Fibroblast of skin of back (primary cell): ENCODE measurements at places on chromosomes 1 and 21.

DNA sequence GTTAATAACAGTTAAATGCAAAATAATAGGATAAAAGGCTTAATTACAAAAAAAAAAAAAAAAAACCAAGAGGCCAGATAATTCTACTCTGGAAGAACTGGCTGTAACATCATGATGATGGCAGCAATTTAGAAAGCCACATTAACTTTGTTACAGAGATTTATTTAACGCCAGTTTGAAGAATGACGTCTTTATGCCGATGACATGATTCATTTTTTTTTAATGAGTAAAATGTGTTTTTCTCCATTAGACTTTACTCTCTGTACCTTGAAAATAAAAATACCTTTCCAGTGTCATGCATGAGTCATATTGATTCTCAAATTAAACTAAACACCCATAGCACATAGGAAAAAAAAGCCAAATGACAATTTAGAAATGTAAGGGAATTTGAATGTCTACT, 226.1 kb downstream of the RGS7 start:
- DNase-seq: peak; percentile 9

GRCh38 chr1:59671066-59671952, 143.4 kb upstream of the HOOK1 start:
- no peak for DNase-seq

DNA sequence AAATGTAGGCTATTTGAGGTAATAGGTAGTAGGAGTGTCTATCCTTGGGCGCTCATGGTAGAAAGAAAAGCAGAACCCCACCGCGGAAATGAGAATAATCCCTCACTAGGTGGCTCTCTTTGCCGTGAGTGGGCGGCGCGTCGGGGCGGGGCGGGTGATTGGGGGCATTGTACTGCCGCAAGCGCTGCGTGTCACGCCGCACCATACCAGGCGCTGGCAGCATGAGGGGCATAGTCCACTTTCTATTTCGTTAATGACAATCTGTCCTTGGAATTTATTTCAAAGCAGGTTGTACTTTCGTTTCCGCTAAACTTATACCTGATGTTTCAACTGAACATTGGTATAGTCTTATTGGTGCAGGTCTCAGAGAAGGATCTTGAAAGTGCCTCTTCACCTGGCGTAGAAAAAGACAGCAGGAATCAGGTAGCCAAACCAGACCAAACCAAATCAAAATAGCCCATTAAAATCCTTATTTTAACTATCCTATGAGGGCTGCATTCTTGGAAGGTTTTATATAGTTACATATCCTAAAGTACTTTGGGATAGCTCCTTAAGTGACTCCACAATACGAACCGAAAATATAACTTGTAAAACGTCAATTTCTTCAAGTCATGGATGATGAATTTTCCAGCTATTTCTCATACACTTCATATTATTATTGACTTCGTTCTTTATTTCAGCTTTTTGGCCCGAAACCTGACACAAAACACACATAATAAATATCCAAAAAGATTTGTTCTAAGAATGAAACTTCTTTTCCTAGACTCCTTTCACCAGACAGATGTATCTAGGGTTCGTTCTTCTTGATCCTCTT, 1.9 kb upstream of the SMG7 start:
- DNase-seq: peak; percentile 77

DNA sequence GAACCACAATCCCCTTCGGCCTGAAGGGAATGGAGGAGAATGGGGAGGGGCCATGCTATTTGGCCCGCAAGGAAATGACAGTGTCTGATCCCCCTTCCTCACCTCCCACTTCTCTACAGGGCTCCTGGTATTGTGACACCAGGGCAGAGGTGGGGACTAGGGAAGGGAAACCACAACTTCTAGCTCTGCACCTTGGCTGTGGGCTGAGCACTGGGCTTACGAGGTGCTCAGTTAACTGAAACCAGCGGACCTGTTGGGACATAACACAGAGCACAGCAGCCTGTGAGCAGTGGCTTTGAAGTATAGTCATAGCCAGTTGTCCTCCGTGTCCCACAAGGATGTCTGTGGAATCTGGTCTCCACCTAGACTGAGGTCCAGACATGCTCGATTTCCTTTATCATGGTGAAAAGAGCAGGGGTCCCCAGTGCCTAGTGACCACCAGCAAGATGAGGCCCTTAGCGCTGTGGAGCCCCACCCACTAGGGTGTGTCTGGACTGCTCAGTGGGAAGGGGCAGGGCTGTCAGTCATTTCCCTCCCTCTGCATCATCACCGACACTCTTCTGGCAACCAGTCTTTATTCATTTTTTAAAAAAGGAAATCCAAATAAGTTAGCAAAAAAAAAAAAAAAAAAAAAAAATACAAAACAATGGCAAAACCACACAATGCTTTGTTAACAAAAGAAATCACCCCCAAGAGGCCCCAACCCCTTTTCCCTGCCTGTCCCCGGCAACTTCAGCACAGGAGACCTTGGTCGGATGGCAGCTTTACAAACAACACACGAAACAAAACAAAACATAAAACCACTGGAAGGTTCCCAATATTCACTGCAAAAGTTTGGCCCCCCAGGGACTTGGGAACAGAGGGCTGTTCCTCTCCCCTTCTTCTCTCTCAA, 3.0 kb downstream of the MYOG start:
- DNase-seq: no peak

GRCh38 chr1:114468710-114469468, 42.1 kb downstream of the TRIM33 start:
- no peak for DNase-seq

- peak; percentile 30 for DNase-seq
These were observed 1.3 kb upstream of the GPATCH4 start for GRCh38 chr1:156602557-156602993.

- DNase-seq: no peak
These were observed 21.5 kb downstream of the GNG12 start for GRCh38 chr1:67811781-67812180.

DNA sequence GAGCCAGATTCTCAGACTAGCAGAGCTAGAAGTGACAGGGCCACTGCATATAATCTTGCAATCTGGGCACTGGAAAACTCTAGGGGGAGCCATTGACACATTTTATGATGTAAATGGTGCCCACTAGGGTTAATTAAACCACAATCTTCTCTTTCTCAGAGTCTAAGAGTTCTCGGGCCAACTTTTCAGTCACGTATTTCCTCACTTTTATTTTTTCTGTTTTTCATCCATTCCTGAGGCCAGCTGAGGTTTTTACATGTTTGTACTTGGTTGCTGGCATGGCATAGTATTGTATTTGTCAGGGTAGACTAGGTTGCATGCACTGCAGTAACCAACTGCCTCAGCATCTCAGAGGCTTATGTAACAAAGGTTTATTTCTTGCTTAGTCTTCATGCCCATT, 138.2 kb downstream of the ZNF326 start:
- peak; percentile 28 for DNase-seq

DNA sequence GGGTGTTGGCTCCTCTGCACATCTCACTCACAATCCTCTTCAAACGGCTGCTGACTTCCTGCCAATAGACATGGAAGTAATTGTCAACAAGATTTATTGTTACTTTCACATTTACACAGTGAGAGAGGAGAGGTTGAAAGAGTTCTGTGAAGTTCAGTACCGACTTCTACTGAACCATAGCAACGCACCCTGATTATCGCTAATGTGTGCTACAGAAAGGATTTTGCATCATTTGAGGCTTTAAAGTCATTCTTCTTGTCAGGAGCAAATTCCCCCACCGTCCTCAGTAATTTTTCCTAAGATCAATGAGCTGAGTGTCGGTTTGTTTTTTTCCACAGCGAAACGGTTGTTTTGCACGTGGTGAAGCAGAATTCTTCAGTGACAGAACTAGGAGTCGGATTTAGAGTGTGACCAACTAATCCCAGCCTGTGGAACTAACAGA, 361.0 kb downstream of the ADGRL2 start:
- DNase-seq: peak; percentile 12

DNA sequence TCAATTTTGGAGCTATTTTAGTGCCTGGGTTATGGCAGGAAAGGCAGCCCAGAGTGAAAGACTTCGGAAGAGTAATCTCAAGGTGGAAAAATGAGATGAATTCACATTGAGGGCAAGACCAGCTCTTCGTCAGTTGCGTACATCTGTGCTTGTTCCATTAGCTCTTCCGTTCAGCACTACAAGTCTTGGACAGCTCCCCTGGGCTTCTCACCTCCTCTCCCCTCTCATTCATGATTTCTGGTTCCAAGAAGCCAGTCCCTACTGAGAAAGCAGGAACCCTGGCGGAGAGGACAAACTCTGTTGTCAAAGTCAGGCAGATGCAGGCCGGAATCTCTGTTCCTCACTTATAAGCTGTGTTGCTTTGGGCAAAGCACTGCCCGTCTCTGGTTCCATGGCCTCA, 76.5 kb downstream of the ACTL8 start:
- peak; percentile 54 for DNase-seq

DNA sequence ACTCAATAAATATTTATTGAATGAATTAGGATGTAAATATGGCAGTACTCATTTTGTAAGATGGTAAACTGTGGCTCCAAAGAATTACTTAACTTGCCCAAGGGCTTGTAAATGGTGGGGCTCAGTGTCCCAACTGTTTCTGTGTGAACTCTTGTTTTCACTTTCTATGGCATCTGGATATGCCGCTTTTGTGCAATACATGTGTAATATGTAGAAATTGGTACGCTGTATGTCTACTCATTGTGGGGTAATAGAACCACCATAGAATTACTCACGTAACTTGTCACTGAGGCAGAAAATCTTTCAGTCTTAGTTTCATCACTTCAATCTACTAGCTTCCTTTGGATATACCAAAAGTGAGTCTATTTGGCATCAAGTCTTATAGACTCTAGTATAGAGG, 977 bp downstream of the PRPF3 start:
- no peak for DNase-seq

DNA sequence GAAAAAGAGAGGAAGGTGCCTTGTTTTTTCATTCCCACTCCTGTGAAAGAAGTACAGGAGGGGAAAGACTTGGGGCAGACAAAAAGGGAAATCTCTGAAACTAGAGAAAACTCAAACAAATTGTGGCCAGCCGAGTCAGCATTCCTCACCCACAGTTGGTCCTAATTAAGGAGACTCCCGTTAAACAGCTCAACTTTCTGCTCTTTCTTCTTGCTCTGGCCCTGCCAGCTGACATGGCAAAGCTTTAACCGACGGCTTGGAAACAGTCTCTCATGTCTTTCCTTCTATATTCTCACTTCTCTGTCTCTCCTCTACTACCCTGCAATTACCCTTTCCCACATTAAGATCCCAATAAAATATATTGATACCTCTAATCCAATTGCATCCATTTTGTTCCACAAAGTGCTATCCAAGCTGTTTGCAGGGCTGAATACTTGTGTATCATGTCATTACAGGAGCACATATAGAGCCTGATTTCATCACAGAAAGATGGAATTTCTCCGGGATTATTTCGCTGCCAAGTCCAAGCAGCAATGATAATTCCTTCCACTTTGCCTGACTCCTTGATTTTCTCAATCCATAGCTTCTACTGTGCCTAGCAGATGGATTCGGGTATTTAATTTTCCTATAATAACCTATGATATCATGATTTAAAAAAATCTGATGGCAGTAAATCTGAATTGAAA, 65.4 kb upstream of the IPO9 start:
- DNase-seq: peak; percentile 76

DNA sequence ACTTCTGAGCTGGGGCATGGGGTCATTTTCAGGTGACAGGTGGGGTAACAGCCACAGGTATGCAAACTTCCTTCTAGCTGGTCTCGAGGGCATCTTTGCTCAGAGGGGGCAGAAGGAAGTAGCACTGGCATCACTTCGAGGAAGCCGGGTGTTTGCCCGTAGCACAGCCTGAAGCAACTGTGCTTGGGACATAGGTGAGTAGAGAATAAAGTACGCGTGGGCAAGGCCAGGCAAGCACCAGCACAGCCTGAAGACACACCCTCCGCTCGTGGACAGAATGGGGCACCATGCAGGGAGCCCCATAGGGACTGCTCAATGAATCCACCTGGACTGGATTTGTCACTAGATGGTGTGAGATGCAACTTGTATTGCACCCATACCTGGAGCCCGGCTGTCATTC, 167.1 kb downstream of the KCNJ6 start:
- DNase-seq: no peak

DNA sequence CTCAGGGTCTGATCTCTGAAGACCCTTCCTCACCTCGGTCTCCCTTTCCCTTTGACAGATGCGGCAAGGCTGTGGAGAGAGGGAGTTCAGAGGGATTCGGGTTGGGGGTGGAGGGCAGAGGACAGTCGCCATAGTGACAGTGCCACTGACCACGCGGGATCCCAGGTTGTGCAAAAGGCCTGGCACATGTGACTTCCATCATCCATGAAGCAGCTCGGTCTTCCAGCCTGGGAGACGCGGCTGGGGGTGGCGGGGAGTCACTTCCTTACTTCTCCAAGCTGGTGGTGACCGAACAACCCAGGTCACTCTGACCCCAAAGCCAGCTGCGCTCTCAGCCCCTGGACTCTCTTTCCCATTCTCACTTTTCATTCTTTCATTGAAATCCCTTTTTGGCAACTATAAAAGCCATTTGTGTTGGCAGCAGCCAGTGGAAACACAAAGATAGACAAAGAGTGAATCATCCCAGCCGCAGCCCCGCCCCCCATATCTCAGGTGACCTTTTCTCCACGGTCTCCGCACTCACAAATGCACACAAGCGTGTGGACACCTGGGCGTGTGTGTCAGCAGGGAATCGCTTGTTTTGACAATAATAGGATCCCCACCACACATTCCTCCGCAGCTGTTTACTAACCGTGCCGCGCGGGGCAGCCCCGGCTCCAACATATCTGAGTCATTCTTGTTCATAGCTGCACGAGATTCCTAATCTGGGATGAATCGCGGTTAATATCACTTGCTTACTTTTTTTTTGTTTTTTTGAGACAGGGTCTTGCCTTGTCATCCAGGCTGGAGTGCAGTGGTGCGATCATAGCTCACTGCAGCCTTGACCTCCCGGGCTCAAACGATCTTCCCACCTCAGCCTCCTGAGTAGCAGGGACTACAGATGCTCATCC, 68.3 kb downstream of the DHRS3 start:
- DNase-seq: peak; percentile 90

GRCh38 chr1:20974069-20974468, 187.0 kb upstream of the HP1BP3 start:
- peak; percentile 77 for DNase-seq

DNA sequence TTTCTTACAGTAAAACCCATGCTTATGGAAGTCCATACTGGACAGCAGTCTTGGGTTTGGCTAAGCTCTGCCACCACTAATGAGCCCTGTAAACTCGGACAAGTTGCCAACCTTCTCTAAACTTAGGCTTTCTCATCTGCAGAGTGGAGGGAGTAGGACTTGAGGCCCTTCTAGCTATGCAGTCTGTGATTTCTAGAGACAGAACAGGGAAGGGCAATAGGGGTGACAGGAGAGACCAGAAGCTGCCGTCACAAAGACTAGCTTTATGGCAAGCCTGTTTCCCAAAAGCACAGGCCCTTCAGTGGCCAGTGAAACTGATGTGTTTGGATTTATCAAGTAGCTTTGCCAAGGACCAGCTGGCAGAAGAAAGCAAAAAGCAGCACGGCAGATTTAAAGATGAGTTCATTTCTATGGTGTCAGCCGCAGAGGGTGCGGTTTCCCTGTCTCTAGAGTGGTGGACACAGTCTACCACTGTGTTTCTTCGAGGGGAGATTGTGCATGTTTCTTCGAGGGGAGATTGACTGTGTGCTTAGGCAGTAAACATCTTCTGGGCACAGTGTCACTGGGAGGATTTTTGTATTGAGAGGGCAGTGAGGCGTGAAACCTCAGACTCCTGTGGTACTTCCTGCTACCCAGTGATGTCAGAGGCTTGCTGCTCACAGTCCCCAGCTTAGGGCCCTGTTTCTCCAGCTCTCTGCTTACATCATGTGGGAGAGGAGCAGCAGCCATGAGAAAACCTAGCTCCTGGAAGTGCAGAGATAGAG, 119.0 kb downstream of the ROR1 start:
- DNase-seq: peak; percentile 78

- DNase-seq: peak; percentile 19
These were observed 77.8 kb downstream of the KCNK2 start for GRCh38 chr1:215160351-215160750.
